ENCODE measurements at places on chromosomes 16 and 17.

- DNase-seq: no peak
Measured at GRCh38 chr17:17355426-17355825, 52.3 kb downstream of the NT5M start.

DNA sequence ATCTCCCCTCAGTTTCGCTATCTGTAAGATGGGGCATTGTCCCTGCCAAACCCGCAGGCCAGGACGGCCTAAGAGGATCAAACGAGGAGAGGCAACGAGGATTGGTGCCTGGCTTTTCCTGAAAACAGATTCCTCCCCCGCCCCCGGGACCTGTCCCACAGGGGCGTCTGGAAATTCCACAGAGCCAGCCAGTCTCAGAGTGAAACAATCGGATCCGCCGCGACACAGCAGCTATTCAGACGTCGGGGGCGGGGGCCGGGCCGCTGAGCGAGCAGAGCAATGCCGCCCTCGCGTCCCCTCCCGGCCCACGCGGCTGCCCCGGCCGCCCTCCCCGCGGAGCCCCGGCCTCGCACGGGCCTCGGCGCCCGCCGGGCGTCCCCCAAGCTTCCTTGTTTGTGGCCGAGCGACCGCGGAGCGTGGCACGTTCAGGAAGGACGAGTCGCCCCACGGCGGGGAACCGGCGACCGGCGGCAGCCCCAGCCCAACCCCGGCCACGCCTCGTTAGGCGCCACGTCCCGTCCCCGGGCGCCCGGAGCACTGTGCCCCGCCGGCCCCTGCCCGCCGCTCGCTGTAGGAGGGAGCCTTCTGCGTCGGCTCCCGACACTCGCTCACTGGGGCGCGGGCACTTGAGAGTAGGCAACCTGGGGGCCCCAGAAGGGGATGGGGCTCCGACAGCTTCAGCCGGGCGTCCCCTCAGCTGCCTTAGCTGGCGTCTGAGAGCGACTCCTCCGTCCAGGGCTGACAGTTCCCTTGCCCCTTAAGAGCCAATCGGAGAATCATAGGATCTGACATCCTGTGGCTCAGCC, 29.6 kb upstream of the PHOSPHO1 start:
- DNase-seq: no peak

DNA sequence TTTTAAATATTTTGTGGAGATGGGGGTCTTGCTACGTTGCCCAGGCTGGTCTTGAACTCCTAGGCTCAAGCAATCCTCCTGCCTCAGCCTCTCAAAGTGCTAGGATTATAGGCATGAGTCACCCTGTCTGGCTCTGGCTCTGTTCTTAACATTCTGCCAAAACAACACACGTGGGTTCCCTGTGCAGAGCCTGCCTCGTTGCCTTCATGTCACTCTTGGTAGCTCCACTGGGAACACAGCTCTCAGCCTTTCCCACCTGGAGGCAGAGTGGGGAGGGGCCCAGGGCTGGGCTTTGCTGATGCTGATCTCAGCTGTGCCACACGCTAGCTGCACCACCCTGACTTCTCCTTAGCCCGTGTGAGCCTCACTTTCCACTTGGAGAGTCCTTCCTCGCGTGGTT, 19.3 kb downstream of the CRISPLD2 start:
- DNase-seq: no peak

GRCh38 chr16:49663081-49664065, 192.5 kb downstream of the ZNF423 start:
- DNase-seq: no peak

DNA sequence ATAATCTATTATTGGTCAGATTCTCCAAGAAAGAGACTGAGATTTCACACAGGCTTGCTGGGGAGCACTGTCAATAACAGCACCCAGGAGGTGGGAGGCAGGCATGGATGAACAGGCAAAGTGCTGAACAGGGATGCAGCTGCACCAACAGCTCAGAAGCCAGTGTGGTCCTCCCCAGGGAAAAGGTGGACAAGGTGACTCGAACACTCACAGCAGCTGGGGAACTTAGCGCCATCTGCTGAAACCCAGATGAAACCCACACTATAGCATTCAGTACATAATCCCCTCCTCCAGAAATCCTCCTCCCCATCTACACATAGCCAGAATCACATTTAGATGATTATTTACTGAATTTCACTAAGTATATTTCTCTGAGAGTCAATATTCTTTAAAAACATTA, 255.2 kb upstream of the WSB1 start:
- DNase-seq: no peak

DNA sequence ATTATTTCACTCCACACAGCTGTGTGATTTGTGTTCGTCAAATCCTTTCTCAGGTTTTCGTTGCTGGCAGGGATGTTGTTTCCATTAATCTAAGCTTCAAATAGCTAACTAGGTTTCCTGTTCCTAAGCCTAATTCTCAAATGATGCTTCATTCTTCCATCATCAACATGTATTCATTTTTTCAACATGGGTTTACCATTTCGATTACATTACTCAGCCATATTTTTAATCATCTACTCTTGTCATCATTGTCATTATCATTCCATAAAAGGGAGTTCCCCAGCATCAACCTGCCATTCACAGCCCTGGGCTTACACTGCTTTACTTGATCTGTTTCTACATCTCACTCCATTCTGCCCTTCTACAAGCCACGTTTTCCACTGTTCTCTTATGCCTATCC, 33.3 kb upstream of the ANKFN1 start:
- no peak for DNase-seq

DNA sequence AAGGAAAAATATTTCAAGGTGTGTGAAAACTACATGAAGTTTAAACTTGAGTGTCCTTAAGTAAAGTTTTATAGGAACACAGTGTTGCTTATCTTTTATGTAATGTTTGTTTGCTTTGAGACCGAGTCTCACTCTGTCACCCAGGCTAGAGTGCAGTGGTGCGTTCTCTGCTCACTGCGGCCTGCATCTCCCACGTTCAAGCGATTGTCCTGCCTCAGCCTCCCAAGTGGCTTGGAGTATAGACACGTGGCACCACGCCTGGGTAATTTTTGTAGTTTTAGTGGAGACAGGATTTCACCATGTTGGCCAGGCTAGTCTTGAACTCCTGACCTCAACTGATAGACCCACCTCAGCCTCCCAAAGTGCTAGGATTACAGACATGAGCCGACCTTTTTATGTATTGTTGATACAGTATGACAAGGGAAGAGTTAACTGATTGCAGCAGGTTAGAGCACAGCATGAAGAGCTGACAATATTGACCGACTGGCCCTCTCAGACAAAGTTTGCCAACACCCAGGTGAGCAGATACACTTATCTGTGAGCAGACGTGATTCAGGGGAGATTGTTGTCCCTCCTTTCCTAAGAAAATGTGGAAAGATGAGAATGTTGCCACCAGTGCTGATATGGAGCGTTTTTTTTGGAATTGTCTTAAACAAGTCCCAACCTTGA, 373.7 kb downstream of the WWOX start:
- DNase-seq: no peak

- DNase-seq: no peak
Measured at GRCh38 chr17:73271072-73271471, 9.4 kb upstream of the CPSF4L start.

- DNase-seq: no peak
Measured at GRCh38 chr17:39845052-39845846, 18.9 kb downstream of the IKZF3 start.

- no peak for DNase-seq
Measured at GRCh38 chr16:30369091-30369937, 980 bp downstream of the TBC1D10B start.

DNA sequence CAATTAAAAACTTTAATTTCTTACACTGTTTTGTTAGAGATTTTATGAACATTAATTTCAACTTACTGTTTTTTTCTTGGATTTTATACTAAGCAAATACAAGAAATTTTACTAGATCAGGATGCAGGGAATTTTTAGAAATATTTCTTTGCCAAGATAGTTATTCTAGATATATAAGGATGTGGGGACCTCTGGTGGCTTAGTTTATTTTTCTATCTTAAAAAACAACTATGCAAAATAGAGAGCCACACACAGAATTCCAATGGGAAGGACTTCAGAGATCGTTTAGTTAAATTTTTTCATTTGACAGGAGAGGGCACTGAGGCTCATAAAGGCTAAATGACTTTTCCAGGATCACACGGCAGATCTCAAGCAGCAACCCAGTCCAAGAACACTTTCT, 23.0 kb upstream of the CAPNS2 start:
- DNase-seq: no peak

DNA sequence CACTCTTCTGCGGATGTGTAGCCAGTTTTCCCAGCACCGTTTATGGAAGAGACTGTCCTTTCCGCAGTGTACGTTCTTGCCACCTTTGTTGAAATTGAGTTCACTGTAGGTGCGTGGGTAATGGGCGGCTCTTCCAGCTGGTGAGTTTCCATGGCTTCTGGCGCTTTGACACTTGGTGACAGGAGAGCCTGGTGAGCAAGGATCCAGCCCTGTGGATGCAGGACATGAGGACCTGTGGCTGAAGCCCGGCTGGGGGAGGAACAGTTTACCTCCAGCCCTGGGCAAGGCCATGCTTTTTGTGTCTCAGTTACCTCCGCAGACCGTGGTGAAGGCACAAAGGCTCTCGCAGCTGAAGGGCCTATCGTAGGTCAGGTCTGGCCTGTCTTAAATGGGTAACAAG, 166.5 kb downstream of the LAT start:
- no peak for DNase-seq

- no peak for DNase-seq
Measured at GRCh38 chr17:67218385-67218950, 26.5 kb downstream of the HELZ start.

DNA sequence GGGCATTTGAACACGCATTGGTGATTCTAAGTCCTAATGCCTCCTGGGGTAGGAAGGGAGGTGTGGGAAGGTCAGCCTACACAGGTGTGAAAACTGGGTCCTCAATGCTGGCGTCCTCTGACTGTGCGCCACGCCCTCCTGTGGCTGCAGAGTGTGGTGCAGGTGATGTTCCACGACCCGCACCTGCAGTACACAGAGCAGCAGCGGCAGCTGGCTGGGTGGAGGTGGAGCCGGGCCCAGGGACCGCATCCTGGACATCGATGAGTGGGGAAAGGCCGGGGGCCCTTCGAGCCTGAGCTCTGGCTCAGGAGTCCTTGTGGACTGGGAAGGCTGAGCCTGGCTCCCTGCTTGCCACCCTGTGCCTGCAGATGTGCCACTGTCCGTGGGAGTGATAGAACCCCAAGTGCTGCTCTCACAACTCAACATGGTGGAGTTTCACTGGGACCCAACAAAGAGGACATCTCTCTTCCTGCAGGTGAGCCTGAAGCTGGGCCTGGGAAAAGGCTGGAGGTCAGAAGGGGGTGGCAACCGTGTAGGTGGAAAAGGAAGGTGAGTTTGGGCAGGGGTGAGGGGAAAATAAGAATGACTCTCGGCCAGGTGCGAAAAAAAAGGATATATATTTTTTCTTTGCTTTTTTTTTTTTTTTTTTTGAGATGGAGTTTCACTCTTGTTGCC, 14.0 kb upstream of the STAC2 start:
- no peak for DNase-seq

GRCh38 chr16:54821731-54822130, 108.9 kb upstream of the IRX5 start:
- no peak for DNase-seq

GRCh38 chr17:50520483-50520882, 12.1 kb upstream of the EPN3 start:
- no peak for DNase-seq

GRCh38 chr16:89198417-89199240, 1.7 kb downstream of the SLC22A31 start:
- DNase-seq: no peak

GRCh38 chr17:49637050-49637449, 40.8 kb downstream of the SPOP start:
- no peak for DNase-seq

GRCh38 chr16:46812781-46813540, 18.0 kb downstream of the C16orf87 start:
- no peak for DNase-seq

- DNase-seq: no peak
Measured at GRCh38 chr17:45298546-45299285, 18.1 kb downstream of the MAP3K14 start.

DNA sequence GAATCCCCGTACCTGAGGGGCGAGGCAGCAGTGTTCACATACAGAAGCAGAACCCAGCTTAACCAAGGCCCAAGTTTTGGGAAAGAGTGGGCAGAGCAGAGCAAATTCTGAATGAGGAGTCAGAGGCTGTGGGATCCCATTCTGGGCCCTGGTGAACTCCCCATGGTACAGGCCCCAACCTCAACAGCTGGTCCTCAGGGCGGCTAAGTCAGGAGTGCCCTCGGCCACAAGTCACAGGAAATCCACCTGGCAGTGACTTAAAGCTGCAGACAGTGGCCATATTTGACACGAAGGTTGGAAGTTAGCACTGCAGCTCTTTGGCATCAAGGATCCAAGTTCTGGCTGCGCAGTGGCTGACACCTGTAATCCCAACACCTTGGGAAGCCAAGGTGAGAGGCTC, 237.1 kb downstream of the PARN start:
- no peak for DNase-seq

- peak; percentile 69 for DNase-seq
Measured at GRCh38 chr17:1573932-1574696, 11.5 kb upstream of the PITPNA start.

DNA sequence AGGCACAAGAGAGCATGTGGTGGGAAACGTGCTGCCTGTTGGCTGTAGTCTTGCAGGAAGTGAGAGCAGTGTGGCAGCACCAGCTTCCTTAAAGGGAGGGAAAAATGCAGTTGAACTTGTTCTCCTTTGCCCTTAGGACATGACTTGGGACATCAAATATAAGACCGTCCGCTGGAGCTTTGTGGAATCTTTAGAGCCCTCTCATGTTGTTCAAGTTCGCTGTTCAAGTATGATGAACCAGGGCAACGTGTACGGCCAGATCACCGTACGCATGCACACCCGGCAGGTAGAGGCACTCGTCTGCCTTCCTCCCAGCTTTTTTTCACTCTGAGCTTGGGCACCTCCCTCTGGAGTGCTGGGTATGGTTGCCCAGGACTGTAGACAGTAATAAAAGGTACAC, 23.3 kb downstream of the GPR179 start:
- no peak for DNase-seq

GRCh38 chr17:57522042-57523005, 222.8 kb downstream of the CCDC182 start:
- DNase-seq: no peak

GRCh38 chr17:65774787-65775186, 213.3 kb upstream of the AXIN2 start:
- DNase-seq: no peak

DNA sequence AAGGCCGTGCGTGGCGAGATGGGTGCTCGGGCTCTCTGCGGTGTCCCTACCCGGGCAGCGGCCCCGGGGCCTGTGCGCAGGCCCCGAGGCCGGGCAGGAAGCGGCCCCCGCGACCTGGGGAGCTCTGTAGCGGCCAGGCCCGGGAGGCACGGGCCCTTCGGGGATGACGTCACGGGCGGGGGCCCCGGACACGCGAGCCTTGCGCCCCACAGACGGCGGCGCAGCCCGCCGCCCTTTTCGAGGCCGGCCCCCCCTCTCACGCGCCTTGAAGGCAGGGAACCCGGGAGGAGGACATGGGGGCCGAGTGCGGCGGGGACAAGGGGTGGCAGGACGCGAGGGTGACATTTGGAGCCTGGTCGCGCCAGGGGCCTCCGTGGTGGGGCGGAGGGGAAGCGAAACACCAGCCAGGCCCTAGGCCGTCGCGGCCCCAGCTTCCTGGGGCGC, 1.1 kb downstream of the RAI1 start:
- DNase-seq: no peak

- no peak for DNase-seq
Measured at GRCh38 chr17:72456075-72456474, 335.3 kb downstream of the SOX9 start.
